ENCODE measurements at places on chromosomes 4 and X.

DNA sequence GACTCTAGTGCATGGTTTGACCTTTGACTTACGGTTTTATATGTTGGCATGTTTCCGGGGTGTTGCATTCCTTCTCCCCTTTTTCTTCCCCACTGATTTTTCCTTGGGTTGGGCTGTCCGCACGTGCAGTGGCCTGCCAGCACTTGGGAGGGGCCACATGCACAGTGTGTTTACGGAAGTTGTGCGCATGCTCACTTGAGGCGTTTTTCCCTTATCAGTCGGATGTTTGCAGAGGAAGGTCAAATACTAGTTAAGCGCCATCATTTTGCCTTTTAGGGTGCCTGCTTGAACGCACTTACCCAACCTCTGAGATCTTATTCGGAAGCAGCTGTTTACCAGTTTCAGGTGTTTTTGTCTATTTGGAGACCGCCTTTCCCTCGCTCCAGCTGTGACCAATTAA, 653.9 kb upstream of the AADAT start:
- DNase-seq: no peak

GRCh38 chr4:5711479-5712184, 631 bp downstream of the EVC start:
- no peak for DNase-seq

DNA sequence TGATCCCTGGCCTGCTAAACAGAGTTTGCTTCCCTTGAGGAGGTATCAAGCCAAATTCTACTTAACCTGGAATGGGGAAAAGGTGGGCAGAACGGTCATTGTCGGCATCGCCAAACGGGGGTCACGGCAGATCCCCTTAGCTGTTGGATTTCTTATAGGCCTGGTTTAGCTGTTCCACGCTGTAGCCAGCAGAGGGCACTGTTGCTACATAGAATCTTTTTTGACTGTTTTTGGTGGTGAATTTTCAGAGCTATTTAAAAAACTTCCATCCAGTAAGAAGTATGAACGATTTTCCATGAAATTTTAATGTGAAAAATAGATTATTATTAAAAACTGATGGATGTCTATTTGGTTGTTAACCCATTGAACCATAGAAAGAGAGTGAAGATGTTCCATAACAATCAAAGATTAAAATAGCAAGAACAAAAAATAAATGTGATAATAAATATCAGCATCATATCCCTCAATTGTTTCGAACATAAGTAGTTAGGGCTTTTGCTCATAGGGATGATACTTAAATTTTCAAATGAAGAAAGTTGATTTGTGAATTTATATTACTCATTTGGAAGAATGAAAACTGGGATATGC, 56.6 kb downstream of the LINC00632 start:
- no peak for DNase-seq

GRCh38 chr4:6749340-6750171, 33.0 kb upstream of the KIAA0232 start:
- no peak for DNase-seq

DNA sequence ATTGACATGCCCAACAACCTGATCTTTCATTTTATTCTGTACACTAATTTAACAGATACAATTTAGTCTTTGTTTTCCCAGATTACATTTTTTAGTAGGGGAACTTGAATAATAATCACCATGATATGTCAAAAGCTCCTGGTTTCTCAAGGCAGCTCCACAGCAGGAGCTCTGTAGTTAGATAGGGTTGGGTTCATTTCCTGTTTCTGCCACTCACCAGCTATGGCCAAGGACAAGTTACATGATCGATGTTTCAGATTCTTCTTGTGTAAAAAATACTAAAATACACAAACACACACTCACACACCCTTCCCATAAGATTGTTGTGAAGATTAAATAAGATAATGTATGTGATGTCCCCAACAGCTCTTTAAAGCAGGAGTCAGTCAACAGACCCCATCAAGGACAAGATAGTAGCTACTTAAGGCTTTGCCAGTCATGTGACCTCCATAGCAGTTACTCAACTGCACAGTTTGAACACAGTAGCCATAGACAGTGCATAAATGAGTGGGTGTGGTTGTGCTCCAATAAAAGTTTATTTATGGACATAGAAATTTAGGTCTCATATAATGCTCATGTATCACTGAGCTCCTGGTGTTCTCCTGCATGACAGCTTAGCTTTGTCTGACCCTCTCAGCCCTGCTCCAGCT, 18.4 kb downstream of the GUCY1A1 start:
- no peak for DNase-seq

DNA sequence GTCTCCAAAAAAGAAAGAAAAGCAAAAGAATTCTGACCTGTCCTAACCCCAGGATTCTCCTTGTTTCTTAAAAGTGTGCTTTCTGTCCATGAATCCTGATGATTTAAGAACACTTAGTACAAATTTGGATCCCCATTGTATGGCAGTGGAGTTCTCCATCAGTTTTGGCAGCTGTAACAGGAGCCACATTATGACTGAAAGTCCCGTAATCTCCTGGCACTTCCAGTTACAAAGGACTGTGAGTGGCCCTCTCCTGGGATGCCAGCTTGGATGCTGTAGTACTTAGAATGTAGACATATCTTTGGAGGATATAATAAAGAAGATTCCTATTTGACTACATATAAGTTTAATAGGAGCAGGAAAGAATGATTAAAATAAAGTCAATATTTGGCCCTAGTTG, 20.6 kb downstream of the AP1AR start:
- no peak for DNase-seq

DNA sequence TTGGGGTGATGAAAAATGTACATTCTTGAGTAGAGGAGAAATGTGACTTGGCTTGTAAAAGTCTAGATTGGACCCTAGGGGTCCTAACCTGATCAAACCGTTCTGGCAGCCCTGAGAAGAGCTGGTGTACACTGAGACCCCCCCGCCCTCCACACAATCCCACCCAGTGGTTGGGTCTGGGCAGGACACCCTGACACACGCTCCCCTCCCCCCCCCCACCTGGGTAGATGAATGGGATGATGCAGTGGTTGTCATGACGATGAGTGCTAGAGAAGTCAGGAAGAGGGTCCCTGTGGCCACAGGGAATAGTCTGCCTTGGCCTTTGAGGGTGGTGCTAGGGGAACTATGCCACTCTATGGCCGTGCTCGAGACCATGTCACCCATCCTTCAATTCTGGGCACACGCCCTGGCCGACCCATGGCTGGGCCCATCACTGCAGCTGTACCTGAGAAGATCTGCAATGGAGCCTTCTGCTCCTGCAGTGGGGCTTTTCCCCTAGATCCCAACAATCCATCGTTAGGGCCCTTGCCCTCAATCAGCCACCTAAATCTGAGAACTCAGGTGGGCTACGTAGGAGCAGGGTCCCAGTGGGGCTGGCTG, 4.4 kb downstream of the CDK16 start:
- DNase-seq: no peak

GRCh38 chr4:53233114-53233795, 132.6 kb downstream of the SCFD2 start:
- no peak for DNase-seq

DNA sequence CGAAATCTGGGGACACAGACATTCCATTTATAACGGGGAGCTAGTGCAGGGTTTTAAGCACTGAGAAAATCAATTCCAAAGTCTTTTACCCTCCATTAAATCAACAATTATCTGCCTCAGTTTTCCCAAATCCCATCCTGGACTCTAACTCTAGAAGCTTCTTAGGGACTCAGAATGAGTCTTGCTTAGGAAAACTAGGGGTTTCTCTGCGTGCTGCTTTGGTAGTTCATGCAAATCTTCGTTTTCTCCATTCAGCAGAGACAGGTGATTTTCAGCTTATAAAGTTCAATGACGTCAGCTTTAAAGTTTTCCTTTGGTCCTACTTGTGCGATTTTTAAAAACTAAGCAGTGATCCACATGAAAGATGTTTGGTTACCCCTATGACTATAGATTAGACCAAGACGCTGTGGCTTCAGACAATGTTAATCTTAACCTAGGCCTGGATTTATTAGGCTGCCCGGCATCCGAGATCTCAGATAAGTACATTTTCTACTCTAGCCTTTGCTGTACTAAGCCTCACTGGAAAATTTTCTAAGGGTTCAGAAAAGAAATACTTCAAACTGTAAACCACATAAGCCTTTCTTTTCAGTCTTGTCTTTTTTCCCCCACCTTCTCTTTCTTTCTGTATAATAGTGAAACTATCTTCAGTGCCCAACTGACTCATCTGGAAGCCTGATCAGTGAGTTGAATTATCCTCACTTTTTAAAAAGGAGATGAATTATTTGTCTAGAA, 121.4 kb upstream of the GATB start:
- DNase-seq: no peak

DNA sequence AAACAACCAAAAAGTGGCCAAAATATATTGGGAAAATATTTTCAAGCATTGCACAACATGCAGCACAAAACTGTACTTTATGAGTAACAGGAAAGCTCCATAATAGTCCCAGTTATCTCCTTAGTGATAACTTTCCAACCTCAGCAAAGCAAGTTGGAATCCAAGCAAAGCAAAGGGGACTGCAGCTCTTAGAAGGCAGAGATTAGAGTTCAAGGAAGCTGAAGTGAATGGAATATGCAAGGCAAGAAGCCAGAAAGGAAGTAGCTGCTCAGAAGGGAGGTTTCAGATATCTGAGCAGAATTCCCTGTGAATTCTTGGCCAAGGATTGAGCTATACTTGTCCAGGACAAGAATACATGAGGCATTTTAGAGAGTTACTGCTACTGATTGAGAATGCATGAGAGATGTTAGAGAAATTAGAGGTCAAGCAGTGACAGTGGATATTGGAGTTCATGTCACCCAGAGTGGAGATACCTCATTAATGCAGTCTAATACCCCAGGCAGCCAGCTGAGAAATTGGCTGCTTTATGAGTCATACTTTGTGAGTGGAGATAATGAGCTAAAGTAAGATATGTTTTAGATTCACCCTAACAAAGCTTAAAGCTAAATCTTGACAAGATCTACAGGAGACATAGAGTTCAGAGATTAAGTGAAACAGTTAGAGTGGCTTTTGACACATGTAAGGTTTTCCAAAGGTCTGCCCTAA, 102.8 kb downstream of the INPP4B start:
- DNase-seq: no peak

DNA sequence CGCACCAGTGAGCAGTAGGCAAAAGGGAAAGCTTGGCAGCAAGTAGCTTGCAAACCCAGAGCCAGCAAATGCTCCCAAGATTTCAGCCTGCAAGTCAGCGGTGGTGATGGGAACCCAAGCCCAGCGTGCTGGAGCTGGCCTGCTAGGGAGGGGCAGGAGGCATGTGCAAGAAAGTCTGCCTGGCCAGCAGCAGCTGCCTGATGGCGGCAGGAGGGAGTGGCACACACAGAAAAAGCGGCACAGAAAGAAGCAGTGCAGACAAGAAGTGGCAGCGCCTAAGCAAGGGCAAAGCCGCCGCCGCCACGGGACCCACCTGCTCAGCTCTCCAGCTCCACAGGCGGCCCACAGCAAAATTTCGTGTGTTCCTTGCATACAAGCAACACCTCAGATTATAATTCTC, 1206.5 kb upstream of the PABPC4L start:
- no peak for DNase-seq

GRCh38 chr4:16706251-16706650, 192.2 kb downstream of the LDB2 start:
- DNase-seq: no peak

DNA sequence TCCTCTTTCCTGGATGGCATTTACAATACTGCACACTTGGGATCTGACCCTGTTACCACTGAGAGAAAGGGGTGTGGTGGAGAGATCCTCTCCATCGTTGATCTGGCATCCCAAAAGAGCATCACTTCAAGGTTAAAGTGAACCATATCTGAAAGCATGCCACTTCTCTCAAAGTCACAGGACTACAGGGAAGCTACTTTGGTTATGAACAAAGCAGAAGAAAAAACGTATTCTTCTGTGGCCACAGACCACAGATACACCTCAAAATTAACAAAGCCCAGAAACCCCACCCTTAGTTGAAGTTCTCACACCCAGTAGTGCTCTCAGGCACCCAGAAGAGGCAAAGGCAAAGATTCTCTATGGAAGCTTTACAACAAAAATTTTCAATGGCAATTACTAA, 108.3 kb downstream of the JADE1 start:
- no peak for DNase-seq

- no peak for DNase-seq
Measured at GRCh38 chrX:149638860-149639259, 7.3 kb upstream of the TMEM185A start.

- no peak for DNase-seq
Measured at GRCh38 chr4:6332042-6332668, 62.5 kb downstream of the WFS1 start.

DNA sequence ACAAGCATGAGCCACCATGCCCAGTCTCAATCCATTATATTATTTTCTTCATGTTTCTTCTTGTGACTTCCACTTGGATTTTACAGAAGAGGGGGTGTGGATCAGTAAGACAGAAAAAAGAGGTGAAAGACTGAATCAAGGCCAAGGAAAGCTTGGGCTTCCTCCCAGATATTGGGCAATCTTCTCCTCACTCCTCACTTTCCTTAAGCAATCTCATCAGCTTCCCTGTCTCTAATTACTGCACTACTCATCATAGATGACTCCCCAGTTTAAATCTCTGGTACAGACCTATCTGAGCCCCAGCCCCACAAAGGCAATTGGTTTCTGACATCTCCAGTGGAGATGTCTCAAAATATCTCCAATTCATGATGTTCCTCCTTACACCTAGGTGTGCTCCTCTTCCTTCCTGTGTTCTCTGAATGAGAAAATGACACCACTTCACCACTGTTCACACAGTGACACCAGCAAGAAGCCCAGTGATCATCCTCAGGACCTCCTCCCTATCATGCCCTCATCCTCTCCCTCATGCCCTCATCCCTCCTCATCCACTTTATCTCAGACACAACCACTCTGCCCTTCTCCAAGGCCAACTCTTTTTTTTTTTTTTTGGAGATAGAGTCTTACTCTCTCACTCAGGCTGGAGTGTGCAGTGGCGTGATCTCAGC, 44.8 kb upstream of the HERC6 start:
- no peak for DNase-seq

- no peak for DNase-seq
Measured at GRCh38 chr4:76198411-76199237, 15.0 kb downstream of the SCARB2 start.

GRCh38 chr4:4884611-4885010, 25.1 kb downstream of the MSX1 start:
- DNase-seq: no peak

DNA sequence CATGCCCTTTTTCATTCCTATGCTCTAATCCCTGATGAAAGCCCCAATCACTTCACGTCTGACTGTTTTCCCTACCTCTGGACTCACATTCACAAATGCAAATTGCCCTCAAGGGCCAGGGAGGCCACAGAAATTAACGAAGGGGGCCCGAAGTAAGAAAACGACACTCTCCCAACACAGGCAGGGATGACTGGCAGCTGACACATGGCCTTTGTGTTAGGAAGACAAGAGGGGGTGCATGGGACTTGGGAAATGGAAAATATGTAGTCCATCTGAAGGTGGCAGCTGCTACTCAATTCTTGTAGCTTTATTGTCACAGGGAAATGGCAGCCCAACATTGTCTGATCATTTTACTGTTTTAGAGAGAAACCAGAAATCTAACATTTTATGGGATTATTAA, 12.3 kb upstream of the SPARCL1 start:
- no peak for DNase-seq

DNA sequence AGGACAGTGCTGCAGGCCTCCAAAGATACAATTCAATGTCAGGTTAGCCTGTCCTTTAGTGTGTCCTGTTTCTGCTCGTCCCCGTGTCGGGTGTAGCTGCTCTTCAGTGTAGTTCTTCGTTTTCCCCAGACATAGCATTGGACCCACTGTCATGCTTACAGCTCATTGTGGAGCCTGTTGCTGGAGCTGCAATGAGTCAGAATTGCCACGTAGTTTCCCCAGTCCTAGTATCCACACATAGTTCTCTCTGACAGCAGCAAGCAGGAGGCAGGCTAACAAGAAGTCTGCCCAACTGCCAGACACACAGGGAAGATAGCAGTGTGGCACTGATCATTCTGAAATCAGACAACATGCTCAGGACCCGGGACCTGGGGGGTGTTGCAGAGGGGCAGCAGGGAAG, 49.2 kb downstream of the MOSPD2 start:
- no peak for DNase-seq

Data from GM12892 (cell line).